ENCODE measurements at places on chromosomes 16 and 17.

DNA sequence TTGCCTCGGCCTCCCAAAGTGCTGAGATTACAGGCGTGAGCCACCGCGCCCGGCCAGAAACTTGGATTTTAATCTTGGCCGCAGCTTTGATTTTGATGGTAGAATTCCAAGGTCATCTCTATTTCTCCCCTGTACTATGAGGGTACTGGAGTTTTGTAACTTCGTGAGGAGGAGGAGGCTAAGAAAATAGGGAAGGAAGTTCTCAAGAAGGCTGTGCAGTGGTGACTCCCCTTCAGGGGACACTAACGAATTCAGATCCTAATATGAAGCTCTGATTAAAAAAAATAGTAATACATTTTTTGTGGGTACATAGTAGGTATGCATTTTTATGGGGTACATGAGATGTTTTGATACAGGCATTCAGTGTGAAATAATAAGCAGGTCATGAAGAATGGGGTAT is 55.9 kb downstream of the LDHD start:
- DNase-seq: no peak

DNA sequence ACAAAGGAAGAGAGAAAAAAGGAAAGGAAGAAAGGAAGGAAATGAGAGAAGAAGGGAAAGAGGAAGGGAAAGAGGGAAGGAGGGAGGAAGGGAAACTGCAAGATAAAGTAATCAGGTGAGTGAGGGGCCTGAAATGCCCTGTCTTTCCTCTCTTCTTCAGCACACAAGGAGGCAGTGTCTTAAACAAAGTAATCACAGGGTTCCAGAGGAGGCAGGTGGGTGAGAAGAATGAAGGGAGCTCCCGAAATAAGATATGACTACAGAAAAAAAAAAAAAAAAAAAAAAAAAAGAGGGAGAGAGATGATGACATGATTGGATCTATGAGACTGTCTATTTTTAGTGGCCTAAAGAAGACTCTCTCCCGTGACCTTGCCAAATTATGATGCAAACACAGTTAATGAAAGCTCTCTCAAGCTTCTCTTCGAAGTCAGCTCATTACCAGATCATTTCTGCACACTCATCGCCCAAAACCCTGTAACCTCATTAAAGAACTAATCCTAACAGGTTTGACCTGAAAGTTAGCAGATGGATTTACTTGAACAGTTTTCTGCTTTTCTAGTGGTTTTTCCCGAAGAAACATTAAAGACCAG is 53.6 kb downstream of the CDH11 start:
- no peak for DNase-seq

DNA sequence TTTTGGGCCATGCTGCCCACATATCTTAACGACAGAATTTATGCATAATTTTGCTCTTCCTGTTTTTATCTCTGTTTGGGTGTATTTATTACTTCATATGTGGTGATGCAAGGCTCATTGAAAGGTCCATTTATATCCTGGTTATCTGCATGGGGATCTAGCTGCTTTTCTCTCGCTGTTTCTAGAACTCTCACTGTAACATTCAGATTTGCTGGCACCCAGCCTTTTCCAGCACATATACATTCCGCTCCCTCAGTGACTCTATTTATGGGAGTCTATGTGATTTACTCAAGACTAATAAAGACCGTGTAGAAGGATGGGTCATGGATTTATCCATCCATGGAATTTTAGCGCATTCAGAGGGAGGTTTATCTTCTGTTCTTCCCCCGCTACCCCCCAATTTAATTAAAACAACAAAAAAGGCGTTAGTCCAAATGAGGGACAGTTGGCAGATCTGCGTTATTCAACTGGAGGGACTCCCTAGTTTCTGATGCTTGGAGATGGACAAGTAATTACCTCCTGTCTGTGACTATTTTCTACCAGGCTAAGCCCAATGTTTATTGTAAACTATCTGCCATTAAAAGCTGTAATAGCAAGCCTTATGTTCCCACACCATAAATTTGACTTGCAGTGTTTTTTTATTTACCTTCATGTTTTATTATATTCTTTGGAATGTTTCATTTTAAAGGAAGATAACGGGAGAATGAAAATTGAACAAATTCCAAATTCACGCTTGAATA is 19.8 kb upstream of the MARCHF10 start:
- no peak for DNase-seq

GRCh38 chr16:12426122-12426521 is 377.6 kb downstream of the CPPED1 start:
- DNase-seq: no peak

- peak; percentile 43 for DNase-seq
Measured at GRCh38 chr16:56191156-56191815, at the start of gene GNAO1. TSS of gene GNAO1 (plus strand) at chr16:56191489. CDS start at chr16:56192236, 747 bp downstream.

DNA sequence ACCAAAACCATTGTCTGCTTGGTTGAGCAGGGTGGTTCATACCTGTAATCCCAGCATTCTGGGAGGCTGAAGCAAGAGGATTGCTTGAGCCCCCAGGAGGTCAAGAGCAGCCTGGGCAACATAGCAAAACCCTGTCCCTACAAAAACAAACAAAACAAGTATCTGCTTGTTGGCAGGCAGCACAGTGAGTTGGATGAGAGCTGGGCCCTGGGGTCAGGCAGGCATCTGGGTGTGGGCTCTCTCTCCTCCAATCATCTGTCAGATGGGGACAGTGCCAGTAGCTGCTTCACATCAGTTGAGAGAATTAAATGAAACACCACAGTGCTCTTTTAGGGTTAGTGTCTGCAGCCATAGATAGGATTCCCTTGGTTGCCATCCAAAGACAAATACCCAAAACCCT is 5.8 kb downstream of the ARMC7 start:
- no peak for DNase-seq

GRCh38 chr16:63337264-63337663 is 1301.0 kb upstream of the CDH8 start:
- no peak for DNase-seq

- DNase-seq: no peak
Measured at GRCh38 chr16:13143551-13143950, 242.2 kb downstream of the SHISA9 start.
